ENCODE measurements at places on chromosomes 5 and 9. TPM values are rescaled to one million over a fixed set of nuclear protein-coding genes. Genes with fewer than 3 reads are reported as not detected.

DNA sequence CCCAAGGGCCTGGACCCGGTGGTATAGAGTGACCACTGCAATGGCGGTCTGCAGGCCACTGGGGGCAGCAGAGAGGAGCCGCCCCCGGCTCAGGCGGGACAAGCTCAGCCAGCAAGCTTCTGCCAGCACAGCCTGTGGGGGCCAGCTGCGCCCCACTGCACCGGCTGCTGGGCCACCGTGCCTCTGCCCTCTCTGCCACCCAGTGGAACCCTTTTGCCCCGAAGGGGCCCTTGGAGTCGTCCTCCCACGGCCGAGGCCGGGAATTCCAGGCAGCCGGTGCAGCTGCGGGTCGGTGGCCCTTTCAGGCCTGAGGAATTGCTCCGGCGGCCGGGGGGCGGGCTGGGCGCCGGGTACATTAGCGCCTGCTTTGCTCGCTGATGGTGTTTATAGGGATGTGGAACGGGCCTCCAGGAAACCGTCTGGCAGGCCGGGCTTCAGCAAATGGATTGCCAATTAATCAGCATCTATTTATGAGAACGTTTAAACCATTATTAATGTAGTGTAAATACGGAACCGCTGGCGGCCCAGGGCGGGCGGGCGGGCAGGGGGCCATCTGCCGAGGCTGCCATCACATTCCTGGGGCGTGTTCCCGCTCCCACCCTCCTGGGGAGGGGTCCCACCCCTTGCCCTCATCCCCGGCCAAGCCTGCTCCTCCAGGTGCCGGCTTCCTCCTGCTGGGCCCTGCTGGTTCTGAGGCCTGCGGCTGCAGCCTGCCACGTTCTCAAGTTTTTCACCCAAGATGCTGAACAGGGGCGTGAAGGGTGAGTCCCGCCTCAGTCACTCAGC, 127.4 kb downstream of the BARX1 start:
- DNase-seq, result peak; percentile 38

GRCh38 chr9:37938121-37938891, 34.4 kb upstream of the SLC25A51 start:
- peak; percentile 71 for DNase-seq

The ORM1 gene
- not detected for total RNA-seq

The ERAP2 gene
- 6.3 TPM for total RNA-seq

- no peak for DNase-seq
Measured at GRCh38 chr5:38032149-38032548, 192.3 kb upstream of the GDNF start.

GRCh38 chr9:136399176-136400037, 563 bp downstream of the SNAPC4 start:
- DNase-seq, result peak; percentile 63

GRCh38 chr9:128026773-128027541, 40.2 kb downstream of the NAIF1 start:
- no peak for DNase-seq

GRCh38 chr9:134811079-134811672, 69.4 kb upstream of the FCN2 start:
- peak; percentile 43 for DNase-seq

The SYK gene
- 6.8 TPM for total RNA-seq

DNA sequence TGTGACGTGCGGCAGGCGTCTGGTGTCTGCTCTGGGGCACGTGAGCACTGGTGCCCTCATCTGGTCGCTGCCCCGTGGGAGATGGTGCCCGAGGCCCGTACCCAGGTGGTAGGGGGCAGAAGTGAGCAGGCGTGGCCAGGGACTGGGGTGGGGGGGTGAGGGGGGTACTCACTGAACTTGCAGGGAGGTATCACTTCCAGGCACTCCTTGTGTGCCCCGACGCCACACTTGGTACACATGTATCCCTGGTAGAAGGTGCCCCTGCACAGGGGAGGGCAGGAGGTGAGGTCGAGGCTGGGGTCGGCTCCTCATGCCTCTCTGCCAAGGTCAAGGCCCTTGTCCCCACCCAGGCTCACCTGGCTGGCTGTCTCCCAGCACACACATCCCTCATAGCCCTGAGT, 45.2 kb upstream of the SARDH start:
- DNase-seq, result no peak

DNA sequence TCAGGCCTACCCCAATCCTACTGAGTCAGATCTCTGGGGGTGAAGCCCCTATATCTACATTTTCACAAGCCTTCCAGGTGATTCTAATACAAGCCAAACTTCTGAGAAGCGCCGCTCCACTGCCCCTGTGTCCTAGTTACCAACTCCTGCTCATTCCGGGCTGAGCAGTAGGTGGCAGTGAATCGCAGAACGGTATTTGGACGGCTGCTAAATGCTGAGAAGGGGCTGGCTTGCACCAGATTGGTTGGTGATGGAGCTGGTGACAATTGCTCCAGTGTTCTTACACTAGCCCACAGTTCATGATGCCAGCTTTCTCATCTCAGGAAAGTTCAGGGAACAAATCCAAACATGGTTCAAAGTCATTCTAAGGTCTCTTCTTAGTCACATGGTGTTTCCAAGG, 31.1 kb upstream of the FGF1 start:
- peak; percentile 48 for DNase-seq

DNA sequence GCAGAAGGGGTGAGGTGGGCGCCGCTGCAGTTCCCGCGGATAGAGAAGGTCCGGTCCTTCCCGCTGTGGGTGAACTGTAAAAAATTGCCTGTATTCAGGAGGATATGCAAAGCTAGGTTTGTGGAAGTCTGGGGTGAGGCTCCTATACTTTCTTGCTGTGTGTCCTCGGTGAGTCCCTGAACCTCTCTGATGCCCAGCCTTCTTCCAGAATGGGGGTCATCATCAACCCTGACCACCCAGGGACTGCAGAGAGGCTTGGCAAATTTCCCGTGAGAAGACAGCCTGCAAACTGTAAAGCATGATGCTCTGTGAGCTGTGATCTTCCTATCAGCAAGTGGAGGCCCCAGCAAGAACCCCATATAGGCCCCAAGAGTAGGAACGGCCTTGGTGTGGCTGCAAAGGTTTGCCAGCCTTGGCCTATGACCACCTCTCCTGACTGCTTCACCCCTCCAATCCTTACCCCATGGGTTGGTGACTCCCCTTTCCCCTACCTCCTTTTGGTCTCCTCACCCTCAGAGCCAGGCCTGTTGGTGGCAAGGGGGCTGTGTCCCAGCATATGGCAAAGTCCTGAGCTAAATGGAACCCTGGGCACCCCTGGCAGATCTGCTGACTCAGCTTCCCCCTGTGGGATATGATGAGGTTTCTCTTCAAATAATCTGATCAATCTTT, 760 bp downstream of the ALDH1B1 start:
- DNase-seq, result no peak

DNA sequence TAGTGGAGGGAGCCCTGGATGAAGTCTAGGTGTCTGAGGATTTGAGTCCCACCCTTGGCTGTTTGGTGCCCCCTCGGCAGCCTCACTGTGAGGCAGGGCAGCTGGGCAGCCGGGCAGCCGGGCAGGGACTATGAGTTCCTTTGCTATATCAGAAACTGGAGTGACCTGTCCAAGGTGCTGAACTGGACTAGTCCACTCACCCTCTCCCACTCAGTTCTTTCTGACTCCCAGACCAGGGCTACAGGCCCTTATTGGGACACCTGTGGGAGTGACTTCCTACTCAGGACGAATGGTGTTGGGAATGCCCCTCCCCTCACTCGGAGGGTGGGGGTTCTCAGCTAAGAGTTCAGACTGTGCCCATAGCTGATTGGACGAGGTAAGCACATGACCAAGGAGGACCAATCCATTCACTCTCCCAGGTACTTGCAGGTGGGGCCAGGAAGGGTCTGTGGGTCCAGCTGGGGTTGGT, 34.1 kb upstream of the RAPGEF1 start:
- DNase-seq, result peak; percentile 71
